Cardiac septum (tissue), 1 donor: ENCODE measurements at places on chromosomes 16 and 17.
A peak's percentile ranks its signal among the peaks of the same experiment; 100 is the strongest.

DNA sequence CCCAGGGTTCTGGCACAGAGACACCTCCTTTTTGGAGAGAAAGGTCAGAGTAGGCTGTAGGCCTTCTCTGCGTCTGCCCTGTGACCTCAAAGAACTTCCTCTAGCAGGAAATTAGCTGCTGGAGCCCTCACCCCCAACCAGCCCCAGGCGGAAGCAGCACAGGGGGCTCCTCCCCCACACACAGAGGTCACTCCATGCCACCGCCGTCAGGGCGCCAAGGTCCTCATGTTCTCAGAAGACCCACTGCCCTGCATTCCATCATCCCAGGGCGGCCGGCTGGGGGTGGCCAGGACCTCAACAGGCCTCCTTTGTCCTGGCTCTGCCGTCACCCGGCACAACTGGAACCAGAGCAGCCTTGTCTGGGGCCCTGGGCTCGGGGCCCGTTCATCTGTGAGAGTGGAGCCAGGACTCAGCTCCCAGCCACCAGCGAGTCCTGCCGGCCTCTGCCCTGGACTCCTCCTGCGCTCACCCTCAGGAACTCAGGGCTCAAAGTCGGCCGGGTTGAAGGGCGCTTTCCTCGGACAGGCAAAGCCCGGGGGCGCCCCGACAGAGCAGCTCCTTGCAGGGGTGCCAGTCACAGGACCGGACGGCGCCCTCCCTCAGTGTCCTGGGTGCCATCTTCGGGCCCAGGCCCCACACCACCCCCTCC is 1.2 kb downstream of the TMC6 start:
- peak; percentile 91 for DNase-seq

DNA sequence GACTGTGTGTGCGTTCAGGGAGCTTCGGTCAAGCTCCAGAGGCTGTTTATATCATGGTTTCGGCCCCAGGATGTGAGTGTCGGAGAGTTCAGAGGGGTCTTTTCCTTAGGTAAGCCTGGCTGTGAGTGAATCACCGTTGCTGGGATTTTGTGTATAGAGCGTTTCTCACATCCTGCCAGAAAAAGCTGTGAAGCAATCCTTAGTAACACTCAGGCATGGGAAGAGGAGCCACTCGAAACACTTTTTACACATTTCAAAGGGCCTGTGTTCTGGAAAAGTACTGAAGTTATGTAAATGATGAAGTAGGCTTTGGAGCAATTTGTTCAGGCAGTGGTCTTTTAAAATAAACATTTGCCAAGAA is 662 bp downstream of the PGS1 start:
- DNase-seq, result no peak

- no peak for DNase-seq
Measured at GRCh38 chr16:89187770-89188392, 12.5 kb downstream of the SLC22A31 start.

GRCh38 chr17:4948931-4949320 is 596 bp upstream of the PFN1 start:
- peak; percentile 89 for DNase-seq

DNA sequence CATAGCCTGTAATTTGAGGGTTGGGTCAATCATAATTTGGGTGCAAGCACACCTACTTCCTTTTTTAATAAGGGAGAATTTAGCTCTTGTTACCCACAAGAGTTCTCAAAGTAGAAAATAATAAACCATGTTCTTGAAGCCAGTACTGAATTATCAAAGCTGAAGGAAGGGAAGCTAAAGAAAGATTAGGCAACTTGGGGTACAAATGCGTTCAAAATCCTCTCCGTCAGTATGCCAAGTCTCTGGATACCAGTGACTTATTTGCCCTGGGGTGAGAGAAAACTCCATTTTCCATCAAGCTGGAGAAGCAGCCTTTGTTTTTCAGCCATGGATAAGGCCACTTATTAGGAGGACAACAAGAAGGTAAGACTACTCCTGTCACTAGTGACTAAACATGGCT is 23.5 kb upstream of the DHRS13 start:
- DNase-seq, result no peak

- no peak for DNase-seq
Measured at GRCh38 chr17:9557857-9558256, 17.8 kb downstream of the STX8 start.

DNA sequence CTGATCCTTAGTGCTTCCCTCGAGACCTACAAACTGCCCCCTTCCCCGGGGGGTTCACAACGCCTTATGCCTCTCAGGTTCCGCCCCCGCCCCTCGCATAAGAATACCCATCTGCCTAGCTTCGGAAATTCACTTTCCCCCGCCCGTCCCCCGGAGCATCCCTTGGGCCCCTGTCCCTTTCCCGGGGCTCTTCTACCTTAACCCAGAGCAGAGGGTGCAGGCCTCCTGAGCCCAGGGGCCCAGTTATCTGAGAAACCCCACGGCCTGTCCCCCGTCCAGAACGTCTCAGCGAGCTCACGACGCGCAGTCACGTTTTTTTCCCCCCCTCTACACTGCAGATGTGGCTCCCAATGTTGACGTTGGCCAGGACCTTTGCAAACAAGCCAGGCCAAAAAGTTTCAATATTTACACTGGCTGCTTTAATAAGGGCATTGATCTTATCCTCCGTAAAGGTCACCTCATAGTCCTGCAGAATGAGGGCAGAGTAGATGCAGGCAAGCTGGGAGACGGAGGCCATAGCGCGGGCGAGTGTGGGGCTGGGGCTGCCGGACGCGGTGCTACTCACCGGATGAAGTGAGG is 1.4 kb upstream of the NBR1 start:
- no peak for DNase-seq

DNA sequence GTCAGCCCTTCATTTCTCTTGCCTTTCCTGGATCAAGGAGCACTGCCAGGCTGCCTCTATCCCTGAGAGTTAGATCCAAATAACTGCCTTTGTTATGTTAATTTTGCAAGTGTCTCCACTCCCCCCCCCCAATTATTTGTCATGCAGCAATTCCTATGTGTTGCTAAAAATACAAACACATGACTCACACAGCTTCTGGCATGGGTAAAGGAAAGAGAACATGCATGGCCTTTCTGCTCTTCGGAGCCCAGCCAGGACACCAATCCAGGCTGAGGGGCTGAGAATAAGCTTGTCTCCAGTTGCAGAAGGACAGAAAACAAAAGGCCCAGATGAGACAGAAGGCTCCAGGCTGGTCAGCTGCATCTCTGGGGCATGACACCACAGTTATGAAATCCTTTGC is 148.0 kb upstream of the TNRC6C start:
- DNase-seq, result peak; percentile 76

- no peak for DNase-seq
Measured at GRCh38 chr16:85457366-85457765, 155.8 kb upstream of the GSE1 start.

GRCh38 chr17:50308666-50309065 is 34.4 kb downstream of the TMEM92 start:
- DNase-seq, result no peak
